ENCODE measurements at places on chromosomes 6 and 20.

- no peak for DNase-seq
Observed at GRCh38 chr6:47710295-47710694, 11.9 kb downstream of the ADGRF4 start.

- no peak for DNase-seq
Observed at GRCh38 chr6:61833176-61833755, 452.8 kb downstream of the KHDRBS2 start.

DNA sequence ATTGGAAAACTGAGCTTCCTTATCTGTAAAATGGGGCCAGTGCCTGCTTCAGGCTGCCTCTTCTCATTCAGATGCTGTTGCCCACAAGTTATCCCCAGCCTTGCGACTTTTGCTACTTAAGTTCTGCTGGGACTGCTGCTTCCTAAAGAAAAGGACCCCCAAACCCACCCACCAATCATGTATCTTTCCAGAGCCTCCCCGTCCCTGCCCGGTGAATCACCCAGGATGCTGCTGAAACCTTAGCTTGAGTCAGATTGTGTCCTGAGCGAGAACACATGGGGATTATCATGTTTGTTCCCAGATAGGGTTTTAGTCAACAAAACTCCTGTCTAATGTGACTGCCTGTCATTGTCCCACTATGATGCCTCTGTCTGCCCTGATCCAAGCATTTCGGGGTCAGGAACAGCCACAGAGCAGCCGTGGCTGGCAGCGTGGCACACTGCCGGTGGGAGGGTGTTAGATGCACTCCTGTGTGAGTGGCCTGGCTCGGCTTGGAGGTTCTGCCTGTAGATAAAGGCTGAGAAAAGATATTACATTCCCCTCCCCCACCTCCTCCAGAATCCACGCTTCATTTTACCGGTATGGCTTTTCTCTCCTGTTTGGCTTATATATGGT, 79.9 kb downstream of the TOX2 start:
- no peak for DNase-seq

- DNase-seq = no peak
Observed at GRCh38 chr20:16393836-16394235, 179.4 kb downstream of the KIF16B start.

DNA sequence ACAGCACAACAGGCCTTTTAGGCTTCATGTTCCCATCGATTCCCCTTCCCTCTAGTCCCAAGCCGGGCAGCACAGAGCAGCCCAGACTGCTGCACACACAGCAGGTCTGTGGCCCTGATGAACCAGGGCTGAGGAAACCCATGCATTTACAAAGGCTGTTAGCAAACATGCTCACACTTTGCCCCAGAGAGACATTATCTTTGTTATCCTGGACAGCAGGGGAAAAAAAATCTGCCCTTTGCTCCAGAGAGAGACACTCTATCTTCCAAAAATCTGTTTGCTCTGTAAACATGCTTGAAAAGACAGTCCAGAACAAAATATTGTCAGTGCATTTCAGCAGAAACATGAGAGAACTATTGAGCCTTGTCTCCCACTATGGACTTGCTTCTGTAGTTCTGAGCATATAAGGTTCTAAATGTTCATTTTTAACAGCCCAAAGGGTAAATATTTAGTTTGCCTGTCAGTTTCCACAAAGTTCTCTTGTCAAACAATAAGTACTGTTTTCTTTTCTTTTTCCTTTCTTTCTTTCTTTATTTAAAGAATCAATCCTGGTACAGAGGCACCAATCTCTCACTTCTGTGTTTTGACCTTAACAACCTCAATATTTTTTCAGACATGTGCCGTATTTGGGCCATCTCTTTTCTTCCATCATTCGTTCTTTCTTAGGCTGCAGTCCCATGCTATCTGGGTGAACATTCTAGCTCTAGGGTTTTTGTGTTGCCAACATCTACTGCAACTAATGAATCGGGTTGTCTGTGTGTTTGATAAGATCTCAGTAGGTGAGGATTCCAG, 468.0 kb downstream of the EPM2A start:
- DNase-seq = no peak

DNA sequence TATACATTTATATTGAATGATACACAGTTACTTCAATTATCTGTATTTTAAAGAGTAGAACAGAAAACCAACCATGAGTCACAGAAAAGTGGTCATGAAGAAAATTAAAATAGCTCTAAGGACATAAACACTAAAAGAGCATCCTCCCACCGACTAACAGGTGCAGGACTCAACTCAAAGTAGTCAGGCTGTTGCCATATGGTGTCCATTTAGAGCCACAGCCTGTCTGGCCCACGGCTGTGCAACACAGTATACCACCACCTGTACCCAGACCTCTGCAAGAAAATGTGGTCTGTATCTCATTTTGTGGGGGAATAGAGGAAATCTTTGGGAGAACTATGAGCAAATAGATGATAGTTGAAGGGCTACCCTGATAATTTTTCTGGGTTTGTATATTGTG, 449.8 kb upstream of the RNF217 start:
- no peak for DNase-seq

GRCh38 chr6:163876391-163876790, 461.9 kb downstream of the QKI start:
- no peak for DNase-seq

- no peak for DNase-seq
Observed at GRCh38 chr6:143963158-143963919, 44.7 kb downstream of the PLAGL1 start.

DNA sequence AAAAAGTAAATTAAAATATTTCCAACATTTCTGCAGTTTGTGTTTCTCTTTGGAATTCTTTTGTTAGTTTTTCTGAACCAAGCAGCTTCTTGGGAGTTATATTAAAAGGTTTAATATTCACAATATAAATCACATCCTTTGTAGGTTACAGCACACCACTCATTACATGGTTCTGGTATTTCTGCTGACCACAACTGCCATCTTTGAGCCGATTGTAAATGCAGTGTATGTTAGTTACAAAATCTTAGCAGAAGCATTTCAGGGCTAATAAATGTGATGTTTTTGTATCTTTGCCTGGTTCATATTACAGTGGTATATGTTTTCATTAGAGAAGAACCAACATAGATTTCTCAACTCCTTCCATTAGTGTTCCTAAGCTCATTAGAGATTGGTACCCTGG, 19.1 kb upstream of the TSHZ2 start:
- no peak for DNase-seq

GRCh38 chr6:119978274-119978889, 628.8 kb upstream of the MAN1A1 start:
- no peak for DNase-seq

- no peak for DNase-seq
Observed at GRCh38 chr6:68572975-68573374, 62.1 kb upstream of the ADGRB3 start.

DNA sequence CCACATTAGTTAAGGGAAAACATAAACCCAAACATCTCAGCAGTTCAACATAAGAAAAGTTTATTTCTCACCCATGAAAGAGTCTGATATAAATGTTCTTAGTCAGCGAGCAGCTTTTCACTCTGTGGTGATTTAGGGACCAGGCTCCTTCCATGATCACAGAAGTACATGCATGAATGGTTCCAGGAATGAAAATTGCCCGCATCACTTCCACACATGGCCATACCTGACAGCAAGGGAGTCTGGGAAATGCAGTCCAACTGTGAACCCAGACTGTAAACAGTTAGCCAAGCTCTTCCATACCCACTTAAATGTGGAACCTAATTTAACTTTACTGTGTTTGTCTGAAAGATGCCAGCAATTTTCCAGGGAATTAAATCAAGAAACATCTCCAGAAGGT, 353.9 kb downstream of the HACE1 start:
- no peak for DNase-seq

DNA sequence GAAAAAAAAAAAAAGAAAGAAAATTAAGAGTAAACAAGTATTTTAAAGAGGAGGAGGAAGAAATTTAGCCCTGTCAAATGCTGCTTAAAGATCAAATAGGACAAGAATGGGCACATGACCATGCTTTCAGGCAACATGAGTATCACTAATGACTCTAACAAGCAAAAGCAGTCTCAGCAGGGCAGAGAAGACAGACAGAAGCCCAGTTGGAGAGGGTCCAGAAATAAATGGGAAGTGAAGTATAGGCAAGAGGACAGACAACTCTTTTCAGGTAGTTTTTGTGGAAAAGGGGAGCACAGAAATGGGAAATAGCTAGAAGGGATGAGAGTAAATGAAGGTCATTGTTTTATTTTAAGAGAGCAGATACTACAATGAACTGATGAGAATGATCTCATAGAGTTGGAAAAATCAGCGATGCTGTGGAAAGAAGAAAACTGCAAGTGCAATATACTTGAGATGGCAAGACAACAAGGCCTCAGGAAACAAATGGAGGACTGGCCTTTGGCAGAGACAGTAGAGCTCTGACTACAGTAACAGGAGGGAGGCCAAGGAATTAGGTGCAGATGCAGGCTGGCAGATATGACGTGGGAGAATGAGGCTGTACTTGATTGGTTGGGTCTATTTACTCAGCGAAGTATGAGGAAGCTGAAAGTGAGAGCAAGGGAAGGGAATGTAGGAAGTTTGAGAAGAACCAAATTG, 40.3 kb downstream of the KIF6 start:
- DNase-seq = no peak

GRCh38 chr20:5932796-5933195, 17.5 kb downstream of the TRMT6 start:
- DNase-seq = no peak

DNA sequence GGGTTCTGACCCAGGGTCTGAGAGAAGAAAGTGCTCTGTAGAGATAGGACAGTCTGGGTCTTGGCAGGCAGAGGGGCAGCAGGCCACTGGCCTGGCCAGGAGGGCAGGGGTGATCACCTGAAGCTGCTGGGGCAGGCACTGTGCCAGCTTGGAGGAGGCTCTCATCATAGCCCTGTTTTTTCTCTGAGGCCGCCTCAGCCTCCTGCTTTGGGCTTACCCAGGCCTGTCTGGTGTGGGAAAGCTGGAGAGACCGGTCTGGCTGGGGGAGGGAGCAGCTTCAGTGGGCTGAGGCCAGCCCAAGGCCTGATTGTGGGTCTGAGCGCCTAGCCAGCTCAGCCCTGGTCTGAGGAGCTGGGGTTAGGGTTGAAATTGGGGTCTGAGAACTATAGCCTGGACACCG, 3.9 kb downstream of the LPIN3 start:
- no peak for DNase-seq

DNA sequence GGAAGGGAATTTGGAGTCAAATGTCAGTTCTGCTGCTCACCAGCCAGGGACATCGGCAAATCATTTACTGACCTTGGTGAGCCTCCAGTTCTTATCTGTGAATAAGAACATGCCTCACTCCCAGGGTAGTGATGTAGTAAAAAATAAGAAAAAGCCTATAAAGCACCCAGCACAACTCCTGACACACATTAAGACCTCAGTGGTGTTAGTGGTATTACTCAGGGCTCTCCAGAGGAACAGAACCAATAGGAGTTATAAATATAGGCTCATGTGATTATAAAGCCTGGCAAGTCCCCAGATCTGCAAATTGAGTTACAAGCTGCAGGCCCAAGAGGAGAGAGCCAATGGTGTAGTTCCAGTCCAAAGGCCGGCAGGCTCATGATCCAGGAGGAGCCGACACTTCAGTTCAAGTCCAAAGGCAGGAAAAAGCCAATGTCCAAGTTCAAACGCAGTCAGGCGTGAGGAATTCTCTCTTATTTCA, 71.3 kb upstream of the EYA2 start:
- DNase-seq = no peak

- DNase-seq = no peak
Observed at GRCh38 chr20:63057171-63058117, 50.7 kb upstream of the BHLHE23 start.

- no peak for DNase-seq
Observed at GRCh38 chr6:11357285-11357684, 124.8 kb upstream of the NEDD9 start.

- no peak for DNase-seq
Observed at GRCh38 chr20:4081421-4081820, 66.1 kb upstream of the RNF24 start.

GRCh38 chr6:3356056-3356823, 97.5 kb downstream of the PSMG4 start:
- peak; percentile 50 for DNase-seq

- DNase-seq = no peak
Observed at GRCh38 chr6:32886681-32887383, 32.8 kb downstream of the PSMB9 start.

DNA sequence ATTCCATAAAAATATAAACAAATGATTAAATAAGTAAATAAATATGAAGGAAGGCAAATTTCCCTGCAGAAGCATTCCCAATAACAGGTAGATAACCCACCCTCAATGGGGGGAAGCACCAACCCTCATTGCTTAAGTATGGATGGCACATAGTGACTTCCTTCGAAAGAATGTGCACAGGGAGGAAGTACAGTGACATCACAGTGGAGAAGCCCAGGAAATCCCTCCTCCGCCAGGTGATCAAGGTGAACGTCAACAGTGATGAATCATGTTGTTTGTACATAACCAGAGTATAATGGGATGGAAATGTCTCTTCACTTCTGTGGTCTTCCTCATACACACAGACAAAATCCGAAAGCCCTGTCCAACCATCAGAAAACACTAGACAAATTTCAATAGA, 267.9 kb downstream of the THBS2 start:
- DNase-seq = no peak

DNA sequence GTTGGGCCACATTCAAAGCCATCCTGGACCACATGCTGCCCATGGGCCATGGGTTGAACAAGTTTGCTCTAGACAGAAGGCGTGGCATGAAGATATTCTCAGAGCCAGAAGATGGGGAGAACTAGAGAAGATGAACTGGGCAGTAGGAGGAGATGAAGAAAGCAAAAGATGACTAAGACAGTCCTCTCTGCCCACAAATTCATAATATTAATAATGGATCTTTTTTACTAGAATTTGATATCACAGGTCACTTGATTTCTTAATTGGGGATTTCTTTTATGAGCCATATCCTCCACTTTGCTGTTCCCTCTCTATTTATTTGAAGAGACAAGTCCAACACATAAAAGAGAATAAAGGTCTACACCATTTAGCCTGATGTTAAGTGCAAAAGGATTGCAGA, 25.5 kb upstream of the EDN1 start:
- DNase-seq = no peak

DNA sequence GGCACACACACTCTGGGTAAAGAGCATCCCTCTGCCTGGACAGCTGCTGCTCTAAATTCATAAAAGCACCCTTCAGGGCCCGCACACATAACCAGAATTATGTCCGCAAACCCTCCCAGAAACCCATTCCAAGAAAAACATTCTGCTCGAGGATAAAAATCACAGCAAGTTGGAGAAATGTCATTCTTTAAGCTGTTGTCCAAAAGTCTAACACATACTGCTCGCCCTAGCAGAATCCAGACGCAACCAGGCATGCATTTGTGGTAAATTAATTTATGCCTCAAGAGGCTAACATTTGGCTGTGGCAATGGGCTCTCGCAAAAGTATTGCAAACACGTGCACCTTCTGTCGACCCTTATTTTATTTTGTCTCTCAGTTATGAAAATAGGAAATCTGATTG, 116.1 kb upstream of the INSM1 start:
- no peak for DNase-seq

GRCh38 chr20:20941468-20941889, 164.7 kb downstream of the LINC00237 start:
- DNase-seq = no peak
